ENCODE measurements at places on chromosomes 2 and 18.

GRCh38 chr18:57088883-57089282 lies 58.0 kb upstream of the BOD1L2 start:
- no peak for DNase-seq

DNA sequence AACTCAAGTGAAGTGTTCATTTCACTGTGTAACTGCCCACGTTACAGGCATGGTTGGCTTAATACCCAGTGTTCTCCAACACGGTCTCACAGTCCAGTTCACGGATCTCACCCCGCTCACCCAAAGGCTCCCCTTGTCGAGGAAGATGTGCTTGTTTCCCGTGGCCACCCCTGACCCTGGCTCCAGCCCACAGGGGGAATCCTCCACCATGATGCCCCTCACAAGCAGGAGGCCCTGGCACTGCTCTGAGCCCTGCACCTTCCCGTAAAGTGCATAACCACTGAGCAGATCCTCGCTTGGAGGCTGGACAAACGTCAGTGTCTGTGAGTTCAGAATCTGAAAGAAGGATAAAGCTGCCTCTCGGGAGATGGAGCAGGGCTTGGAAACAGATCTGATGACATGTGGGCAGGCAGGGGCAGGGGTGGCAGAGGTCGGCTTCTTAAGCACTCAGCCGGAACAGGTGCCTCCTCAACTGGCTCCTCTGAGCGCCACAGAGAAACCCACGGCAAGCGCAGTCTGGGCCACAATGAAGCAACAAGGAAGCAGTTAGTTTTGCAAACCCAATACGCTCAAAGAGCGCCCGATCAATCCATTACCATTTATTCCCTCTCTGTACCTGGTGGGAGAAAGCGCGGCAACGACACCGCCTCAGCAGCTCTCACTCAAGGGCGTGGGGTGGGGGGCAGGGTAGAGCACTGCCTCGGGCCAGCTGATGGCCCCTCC lies 17.6 kb downstream of the HDAC4 start:
- no peak for DNase-seq

- no peak for DNase-seq
Observed at GRCh38 chr2:235215248-235215647, 263.4 kb downstream of the SH3BP4 start.

DNA sequence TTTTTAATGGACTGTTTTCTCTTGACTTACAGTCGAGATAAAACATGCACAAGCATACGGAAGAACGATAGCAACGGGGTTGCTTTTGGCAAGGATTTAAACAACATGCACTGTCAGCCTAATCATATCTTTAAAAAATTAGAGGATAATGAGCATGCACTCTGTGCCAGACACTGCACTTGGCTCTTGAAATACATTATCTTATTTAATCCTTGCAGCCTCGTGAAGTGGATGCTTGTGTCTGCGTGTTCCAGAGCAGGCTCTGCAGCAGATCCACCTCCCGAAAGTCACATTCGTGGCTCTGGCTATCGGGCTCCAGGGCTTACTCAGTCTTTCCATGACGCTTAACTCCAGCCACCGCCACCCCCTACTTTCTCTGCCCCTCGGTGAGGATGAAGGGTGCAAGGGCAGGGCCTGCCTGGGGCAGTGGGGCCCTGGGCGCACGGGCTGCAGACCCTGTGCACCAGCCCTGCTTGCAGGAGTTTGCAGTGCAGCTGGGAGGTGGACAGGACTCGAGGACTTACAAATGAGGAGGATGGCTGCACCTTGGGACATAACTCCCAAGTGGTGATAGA lies 61.7 kb downstream of the ACKR3 start:
- DNase-seq = peak; percentile 8

DNA sequence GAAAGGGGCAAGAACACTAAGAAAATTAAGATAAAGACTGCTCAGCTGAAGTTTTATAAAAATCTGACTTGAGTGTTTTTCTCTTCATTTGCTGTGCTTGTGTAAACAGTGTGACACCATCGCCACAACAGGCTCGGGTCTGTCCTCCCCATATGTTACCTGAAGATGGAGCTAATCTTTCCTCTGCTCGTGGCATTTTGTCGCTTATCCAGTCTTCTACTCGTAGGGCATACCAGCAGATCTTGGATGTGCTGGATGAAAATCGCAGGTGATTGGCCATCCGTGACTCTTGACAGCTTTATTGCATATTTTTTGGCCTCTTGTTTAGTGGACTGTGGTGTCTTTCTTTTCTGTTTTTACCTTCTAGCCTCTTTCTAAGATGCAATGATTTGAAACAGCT lies 22.1 kb downstream of the MFF start:
- no peak for DNase-seq

- DNase-seq = no peak
Observed at GRCh38 chr18:59907660-59908059, 7.9 kb downstream of the PMAIP1 start.
